Right ventricle myocardium inferior (tissue), 1 donor: ENCODE measurements at places on chromosomes 12 and 14. TPM values are rescaled to one million over a fixed set of nuclear protein-coding genes. Genes with fewer than 3 reads are reported as not detected.

- DNase-seq = no peak
Measured at GRCh38 chr14:31139301-31139847, 68.2 kb downstream of the HECTD1 start.

GRCh38 chr14:23605931-23606585, 27.5 kb upstream of the JPH4 start:
- no peak for DNase-seq

GRCh38 chr14:91545946-91546716, 36.0 kb upstream of the PPP4R3A start:
- no peak for DNase-seq

- no peak for DNase-seq
Measured at GRCh38 chr12:70227911-70228310, 15.3 kb upstream of the CNOT2 start.

- no peak for DNase-seq
Measured at GRCh38 chr14:76260749-76261148, 109.0 kb downstream of the GPATCH2L start.

The SERPINA12 gene
- not detected for total RNA-seq

The HHIPL1 gene
- total RNA-seq = 1.5 TPM

The ERP27 gene
- 0.19 TPM for total RNA-seq
